Activated CD4-positive, alpha-beta T cell treated with anti-CD3 and anti-CD28 coated beads for 24 hours (primary cell): ENCODE measurements at places on chromosomes 2 and 18.

DNA sequence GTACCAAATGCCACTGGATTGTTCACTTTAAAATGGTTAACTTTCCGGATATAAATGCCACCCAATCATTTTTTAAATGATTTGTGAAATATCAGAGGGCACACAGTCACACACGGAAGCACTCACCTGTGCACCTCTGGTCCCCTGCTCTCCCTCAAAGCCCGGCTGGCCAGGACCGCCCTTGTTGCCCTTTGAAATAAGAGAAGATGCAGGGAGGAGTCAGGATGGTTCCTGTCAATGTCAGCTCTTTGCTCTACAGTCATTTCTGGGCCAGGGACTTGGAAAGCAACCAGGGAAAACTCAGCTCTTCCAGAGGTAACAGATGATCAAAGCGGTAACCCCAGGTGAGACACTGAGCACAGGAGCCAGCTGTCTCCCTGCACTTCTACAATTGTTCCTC lies 60.7 kb downstream of the COL6A3 start:
- DNase-seq: no peak

GRCh38 chr2:238216651-238217184 lies 13.2 kb upstream of the ILKAP start:
- no peak for DNase-seq

DNA sequence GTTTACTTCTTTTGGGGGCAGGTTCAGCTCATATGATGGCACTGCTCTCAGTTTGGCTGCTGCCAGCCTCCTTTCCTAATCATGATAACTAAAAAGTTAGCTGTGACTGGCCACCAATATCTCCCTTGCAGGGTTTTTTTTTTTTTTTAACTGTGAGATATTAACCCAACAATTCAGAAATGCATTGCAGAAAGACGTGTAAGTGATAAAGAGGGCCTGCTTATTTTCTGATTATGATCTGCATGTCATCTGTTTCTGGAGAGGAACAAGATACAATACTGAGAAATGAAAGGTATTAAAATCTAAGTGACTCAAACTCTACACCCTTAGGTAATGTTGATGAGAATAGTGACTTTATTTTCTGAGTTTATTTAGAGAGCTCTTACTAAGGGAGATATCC lies 905.6 kb downstream of the SOCS6 start:
- DNase-seq: no peak

DNA sequence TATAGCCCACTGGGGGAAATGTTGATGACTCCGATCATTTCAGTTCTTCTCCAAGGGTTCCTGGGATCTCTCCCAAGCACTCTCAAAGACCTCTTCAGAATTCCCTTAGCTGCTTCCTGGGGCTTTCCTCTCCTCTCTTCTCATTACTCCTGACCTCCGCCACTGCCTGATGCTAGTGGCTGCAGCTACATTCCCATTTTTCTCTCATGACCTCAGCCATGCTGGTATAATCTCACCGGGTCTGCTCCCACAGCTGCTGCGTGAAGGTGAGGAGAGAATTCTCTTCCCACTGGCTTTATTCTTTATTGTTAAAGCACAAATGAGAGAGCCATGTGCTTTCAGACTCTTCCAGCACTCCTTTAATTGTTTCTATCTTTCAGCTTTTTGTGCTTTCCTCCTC lies 312.0 kb upstream of the ETAA1 start:
- DNase-seq: no peak

- DNase-seq: no peak
Measured at GRCh38 chr2:134253804-134254203, at the start of gene MGAT5. MGAT5 (plus strand) TSS chr2:134254072; CDS start chr2:134254404, 332 bp downstream.

DNA sequence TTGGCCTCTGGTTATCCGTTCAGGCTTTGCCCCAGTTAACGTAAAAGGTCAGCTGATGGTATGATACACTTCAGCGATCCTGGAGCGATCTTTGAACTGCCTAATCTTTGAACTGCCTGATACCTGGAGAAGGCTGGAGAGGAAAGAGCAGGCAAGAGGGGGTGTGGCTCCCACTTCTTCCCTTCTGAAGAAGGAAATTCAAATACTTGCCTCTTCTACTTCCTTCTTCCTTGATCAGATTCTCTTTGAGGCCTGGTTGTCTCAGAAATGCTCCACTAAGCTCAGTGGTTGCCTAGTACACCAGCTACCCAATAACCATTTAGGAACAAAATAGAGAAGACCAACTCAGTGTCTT lies 619 bp downstream of the GALM start:
- no peak for DNase-seq

GRCh38 chr2:158060835-158061435 lies 40.7 kb upstream of the UPP2 start:
- no peak for DNase-seq
